ENCODE measurements at places on chromosomes 3 and 15.

GRCh38 chr15:91135201-91136130 lies 35.4 kb downstream of the SV2B start:
- no peak for DNase-seq

GRCh38 chr15:82871832-82872484 lies 62.5 kb downstream of the WHAMM start:
- no peak for DNase-seq

DNA sequence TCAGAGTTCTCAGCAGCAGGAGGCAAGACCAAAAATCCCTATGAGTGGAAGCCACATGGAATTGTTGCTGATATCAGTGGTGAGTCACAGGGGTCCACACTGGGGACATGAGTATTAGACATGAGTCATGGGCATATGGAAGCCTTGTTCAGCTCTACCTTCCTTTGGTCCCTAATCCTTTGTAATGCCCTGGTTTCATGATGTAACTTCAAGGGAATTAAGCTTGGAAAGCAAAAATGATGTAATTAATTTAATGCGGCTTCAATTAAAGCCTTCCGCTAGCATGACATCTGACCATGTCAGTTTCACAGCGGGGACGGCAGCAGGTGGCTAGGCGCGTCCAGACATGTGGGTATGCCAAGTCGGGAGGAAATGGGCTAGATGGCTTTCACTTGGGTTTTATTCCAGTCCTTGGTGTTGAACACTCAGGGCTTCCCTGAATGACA lies 176.1 kb upstream of the RGMA start:
- DNase-seq: no peak

- DNase-seq: no peak
Observed at GRCh38 chr15:62549345-62549970, 384.4 kb upstream of the C2CD4B start.

GRCh38 chr3:73383470-73384049 lies 241.2 kb downstream of the PDZRN3 start:
- DNase-seq: no peak

DNA sequence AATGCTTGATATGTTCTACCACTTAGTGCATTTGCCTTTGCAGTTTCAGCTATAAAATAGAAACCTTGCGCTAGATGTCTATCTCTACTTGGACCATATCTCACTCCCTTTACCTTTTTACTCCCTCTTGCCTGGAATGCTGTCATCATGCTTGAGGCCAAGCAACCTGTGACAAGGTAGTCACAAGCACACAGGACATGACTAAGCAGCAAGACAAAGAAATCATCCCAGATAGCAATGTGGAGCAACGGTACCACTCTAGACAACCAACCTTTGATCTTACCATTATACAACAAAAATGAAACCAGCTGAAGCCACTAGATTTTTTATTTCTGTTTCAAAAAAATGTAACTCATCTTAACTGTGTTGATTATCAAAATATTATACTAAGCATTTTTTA lies 50.5 kb upstream of the SPSB4 start:
- no peak for DNase-seq

DNA sequence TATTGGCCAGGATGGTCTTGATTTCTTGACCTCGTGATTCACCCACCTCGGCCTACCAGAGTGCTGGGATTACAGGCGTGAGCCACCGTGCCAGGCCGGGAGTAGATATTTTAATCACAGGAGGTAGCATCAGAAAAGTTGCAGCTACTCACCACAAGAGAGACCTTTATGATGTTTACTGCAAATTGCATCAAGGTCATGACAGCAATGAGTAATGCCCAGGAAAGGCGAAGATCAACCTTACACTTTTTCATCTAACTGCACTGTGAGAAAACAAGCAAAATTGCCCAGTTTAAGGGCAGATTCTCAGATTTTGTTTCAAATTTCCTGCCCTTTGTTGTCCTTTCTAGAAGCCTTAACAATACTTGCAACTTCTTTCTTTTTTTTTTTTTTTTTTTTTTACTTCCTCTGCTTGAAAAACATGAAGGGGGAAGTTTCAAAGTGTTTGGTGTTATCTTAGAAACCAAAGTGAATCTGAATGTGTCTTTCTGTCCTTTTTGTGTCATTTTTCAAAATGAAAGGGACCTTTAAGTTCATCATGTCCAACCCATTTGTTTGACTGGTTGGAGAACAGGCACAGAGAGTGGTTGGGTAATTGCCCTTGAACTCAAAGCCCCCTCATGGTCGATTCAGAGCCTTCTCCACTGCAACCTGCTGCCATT lies 25.0 kb downstream of the TGFBR2 start:
- no peak for DNase-seq

DNA sequence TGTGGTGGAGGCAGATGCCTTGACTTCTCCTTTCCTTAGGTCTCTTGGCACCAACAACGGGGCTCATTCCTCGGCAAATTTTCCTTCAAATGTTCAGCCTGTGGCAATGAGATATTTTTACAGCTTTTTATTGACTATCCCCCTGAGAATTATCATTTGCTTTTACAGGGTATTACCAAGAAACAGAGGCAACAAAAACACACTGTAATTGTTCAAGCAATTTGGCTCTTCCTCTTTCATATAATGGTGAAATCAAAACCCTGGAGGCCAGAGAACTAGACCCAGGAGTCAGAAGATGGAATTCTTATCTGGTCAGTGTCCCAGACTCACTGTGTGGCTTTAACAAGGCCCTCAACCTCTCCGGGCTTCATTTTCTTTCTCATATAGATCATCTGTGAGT lies 40.1 kb downstream of the TRIM42 start:
- DNase-seq: no peak

GRCh38 chr3:172989373-172989772 lies 151.7 kb downstream of the SPATA16 start:
- DNase-seq: no peak

- DNase-seq: no peak
Observed at GRCh38 chr3:22147161-22147560, 396.2 kb upstream of the ZNF385D start.

DNA sequence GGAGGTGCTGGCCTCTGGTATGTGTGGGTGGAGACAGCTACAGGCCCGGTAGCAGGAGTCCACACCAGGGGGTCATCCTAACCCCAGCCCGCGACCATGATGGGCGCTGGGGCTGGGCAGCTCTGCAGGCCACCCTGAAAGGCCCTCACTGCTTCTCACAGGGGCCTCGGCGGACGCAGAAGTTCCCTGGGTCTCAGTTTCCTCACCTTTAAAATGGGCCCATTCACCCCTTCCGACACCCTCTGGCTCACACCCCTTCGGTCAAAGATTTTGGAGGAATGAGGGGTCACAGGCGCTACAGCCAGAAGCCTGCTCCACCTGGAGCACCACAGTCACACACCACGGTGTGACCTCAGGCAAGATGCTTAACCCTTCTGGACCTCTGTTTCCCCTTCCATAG lies 8.0 kb downstream of the PLXND1 start:
- DNase-seq: no peak

DNA sequence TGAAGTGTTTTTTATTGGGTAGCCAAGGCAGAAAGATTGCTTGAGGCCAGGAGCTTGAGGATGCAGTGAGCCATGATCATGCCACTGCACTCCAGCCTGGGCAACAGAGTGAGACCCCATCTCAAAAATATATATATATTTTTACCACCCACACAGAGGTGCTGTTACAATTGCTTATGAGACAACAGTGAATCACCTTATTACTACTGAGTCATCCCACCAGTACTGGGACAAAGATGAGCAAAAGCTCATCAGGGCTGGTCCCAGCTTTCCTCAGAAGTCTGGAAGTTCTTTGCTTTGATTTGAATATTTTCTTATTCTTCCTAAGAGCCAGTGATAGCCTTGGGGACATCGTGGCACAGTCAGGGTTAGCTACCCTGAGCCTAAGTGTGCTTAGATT lies 207.7 kb downstream of the SOX2 start:
- no peak for DNase-seq

DNA sequence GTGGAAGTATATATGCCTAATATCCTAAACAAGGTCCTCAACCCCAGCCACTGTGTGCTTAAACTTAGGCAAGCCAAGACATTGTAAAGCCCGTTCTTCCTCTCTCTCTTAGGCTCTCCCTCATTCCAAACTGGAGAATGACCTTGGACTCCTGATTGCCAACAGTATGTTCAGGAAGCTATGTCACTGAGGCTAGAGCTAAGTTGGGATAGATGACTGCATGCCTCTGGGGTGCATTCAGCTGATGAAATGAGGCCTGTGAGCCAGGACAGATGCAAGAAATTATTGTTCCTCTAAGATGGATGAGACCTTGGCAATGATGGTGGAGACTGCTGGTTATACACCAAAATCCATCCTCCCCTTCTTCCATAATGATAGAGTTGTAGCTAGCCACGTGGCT lies 27.9 kb upstream of the TBC1D21 start:
- DNase-seq: no peak

DNA sequence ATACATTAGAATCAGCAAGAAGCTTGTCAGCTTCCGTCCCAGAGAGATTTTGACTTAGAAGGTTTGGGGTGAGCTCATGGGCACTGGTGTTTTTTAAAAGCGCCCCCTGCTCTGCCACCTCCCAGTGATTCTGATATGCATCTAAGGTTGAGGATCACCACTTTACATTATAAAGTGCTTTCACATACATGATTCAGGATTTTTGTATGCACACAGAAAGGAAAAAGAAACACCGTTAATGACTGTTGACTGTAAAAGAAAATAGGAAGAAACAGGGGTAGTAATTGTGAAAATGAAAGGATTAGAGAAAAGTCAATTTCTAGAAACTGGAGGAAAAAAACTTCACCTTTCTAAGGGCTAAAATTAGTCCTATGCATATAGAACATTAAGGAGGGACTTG lies 104.9 kb upstream of the ZBED2 start:
- DNase-seq: no peak

- no peak for DNase-seq
Observed at GRCh38 chr3:4571690-4572334, 78.7 kb downstream of the ITPR1 start.

GRCh38 chr3:149678351-149678950 lies 20.6 kb upstream of the WWTR1 start:
- no peak for DNase-seq

DNA sequence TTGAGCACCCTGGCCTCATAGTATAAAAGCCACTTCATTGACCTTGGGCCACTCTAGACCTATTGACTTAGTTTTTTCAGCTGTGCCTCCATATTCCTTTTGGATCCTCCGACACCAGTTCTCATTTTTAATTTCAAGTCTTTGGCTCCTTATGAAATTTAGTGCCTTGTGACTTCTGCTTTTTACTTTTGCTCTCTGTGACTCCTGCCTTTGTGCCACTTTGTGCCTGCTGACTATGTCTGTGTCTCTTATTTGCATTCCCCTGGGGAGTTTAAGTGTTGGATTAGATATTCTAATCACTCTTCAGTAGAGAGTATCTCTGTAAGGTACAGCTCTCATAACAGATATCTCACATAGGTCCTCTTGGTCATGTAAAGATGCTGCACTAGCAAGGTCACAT lies 39.6 kb upstream of the GPR149 start:
- no peak for DNase-seq

DNA sequence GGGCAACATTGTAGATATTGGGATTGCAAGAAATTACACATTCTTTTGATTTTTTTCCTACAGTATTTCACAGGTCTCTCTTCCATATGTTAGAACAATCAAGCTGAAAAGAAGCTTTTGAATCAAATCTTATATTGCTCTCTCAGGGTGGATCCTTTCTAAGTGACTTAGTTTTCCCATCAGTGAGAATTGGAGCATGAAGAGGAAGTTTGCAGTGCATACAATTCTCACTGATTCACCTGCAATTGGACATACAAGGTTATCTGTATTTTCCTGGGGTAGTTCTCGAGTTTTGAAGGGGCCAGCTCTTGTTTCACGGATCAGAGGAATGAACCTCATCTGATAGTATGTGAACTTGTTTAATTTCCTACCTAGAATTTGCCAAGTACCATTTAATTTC lies 150.8 kb downstream of the PEX5L start:
- no peak for DNase-seq

- peak; percentile 43 for DNase-seq
Observed at GRCh38 chr15:39417366-39418134, 163.3 kb upstream of the THBS1 start.

GRCh38 chr3:42176242-42177034 lies 85.3 kb downstream of the TRAK1 start:
- no peak for DNase-seq

GRCh38 chr3:128702391-128702790 lies 23.6 kb upstream of the RAB7A start:
- DNase-seq: no peak

DNA sequence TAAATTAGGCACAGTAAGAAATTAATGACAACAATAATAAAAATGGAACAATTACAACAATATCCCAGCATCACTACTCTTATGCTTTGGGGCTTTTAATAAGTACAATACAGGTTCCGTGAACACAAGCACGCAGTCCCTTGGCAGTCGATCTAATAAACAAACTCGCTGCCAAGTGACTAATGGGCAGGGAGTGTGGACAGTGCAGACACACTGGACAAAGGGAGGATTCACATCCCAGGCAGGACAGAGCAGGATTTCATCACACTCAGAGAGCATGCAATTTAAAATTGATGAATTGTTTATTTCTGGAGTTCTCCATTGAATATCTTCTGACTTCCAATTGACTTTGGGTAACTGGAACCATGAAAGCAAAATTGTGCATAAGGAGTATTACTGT lies 524.1 kb upstream of the CFAP20DC start:
- peak; percentile 94 for DNase-seq

GRCh38 chr3:131082871-131083863 lies 56.5 kb downstream of the NEK11 start:
- peak; percentile 24 for DNase-seq

GRCh38 chr3:127908951-127909350 lies 6.1 kb upstream of the KBTBD12 start:
- DNase-seq: no peak

- no peak for DNase-seq
Observed at GRCh38 chr3:171632766-171633165, 172.6 kb upstream of the TNIK start.

DNA sequence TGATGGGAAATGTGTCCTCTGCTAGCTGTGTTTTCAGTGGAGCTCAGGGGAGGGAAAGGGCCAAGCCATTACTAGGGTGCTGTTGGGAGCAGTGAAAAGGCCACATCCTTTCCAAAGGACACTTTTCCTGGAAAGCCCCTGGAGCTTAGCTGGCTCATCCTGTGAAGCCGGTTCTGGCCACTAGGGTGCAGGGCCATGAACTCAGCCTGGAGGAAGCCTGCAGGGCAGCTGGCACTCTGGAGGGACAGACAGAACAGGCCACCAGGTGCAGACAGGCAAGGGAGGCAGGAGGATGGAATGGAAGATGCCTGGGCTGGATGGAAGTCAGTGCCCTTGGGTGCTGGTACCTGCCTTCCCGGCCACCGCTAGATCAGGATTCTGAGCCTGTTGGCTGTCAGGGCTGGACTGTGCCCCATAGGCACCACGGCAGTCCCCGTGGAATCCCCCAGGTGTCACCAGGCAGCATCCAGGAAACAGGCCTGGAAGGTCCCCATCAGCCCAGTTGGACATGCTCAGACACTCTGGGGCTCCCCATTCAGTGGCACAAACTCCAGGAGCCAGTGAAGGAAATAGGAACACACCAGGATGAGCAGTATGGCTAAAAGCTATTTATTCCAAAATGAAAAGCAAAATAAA lies 76.2 kb upstream of the C2CD4B start:
- no peak for DNase-seq

DNA sequence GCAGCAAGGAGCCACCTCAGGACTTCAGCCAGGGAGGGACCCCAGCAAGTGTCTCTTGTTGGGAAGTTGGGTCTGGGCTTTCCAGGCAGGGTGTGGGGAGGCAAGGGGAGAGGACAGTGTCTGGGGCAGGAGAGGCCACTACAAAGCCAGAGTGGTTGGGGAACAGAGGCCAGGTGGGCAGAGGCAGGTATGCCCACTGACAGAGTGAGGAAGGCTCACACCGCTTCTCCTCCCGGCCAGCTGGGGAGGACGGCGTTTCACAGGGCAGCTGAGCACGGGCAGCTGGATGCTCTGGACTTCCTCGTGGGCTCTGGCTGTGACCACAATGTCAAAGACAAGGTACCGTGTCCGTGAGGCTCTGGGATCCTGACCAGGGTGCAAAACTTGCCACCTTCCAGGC lies 15.0 kb downstream of the ANKDD1A start:
- DNase-seq: no peak

All from AG10803 (cell line).